ENCODE measurements at places on chromosomes 1 and 21.

GRCh38 chr1:109140392-109140791, 26.5 kb downstream of the ELAPOR1 start:
- DNase-seq = no peak

DNA sequence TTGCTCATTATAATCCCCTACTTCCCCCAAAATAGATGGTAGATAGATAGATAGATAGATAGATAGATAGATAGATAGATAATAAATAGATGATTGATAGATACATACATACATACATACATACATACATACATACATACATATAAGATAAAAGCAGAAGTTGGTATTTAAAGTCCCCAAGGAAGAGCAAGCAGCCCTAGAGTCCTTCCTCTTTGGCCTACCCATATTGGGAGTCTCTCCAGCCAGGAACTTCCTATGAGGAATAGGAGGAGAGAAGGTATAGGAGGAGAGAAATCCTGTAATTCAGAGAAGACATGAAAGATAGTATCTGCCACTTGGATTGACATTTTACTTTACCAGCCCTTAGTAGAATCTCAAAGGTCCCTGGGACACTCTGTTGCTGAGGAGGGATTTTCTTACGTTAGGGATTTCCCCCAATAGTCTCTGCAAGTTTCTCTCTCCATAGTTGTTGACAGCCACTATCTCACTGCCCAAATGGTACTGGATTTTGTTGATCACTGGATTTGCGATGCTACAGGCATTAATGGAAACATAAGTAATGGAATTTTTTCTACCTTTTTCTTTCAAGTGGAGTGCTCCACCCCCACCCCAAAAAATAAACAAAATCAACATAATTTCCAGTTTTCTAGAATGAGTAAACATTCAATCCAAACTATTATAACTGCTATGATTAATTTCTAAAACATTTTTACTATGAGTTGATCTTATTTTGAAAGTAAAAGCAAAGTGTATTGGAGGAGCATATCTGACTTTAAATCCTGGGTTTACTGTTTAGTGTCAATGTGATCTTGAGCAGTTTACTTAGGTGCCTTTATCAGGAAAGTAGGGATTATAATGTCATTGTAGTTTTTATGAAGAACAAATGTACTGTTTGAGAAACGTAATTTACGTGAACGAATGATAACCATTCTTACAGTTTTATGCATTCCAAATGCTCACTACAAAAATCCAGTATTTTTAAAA, 93.2 kb upstream of the TNFSF4 start:
- DNase-seq = no peak

DNA sequence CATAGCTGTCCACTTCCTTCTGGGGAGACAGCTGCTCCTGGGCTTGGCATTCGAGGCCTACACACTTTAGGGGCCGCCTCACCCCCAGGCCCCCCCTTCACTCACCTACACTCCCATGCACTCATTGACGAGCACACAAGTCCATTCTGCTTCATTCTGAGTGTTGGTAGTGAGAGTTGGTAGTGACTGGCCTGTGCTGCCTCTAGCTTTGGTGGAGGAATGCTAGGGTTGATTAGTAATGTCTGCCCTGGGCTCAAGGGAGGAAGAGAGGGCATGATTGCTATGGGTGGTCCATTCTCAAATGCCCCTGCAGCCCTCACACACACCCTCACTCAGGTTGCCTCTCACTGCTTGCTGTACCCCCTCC, 30.4 kb downstream of the TRIM11 start:
- no peak for DNase-seq

DNA sequence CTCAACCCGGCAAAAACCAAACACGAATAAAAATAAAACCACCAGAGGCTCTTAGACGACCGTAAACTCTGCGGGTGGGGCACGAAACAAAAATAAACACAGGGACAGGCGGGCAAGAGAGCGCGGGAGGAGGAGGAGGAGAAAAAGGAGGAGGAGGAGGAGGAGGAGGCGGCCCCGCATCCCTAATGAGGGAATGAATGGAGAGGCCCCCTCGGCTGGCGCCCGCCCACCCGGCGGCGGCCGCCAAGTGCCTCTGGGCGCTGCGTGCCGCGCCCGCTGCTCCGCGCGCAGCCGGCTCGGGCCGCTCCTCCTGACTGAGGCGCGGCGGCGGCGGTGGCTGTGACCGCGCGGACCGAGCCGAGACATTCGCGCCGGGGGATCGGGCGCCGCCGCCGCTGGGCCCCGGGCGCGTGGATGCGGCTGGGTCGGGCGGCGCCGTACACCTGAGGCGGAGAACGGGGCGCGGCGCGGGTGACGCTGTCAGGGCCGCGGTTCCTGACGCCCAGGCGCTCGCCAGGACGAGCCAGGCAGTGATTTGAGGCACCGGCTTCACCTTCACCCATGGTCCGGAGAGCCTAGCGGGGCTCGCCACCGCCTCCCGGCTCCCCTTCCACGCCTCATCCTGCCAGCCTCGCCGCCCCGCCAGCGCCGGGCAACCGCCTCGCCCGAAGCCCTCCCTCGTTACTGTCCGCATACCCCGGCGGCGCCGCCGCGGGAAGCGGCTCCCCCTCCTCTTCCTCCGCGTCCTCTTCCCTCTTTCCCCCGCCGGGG, at the start of gene MARK1:
MARK1 (plus strand) TSS at position 229 of the 771 bp plus-strand sequence. CDS start 687 bp downstream, outside the sequence.
- DNase-seq = peak; percentile 65

- DNase-seq = no peak
These were observed 11.6 kb upstream of the SLC27A3 start for GRCh38 chr1:153763365-153764225.

DNA sequence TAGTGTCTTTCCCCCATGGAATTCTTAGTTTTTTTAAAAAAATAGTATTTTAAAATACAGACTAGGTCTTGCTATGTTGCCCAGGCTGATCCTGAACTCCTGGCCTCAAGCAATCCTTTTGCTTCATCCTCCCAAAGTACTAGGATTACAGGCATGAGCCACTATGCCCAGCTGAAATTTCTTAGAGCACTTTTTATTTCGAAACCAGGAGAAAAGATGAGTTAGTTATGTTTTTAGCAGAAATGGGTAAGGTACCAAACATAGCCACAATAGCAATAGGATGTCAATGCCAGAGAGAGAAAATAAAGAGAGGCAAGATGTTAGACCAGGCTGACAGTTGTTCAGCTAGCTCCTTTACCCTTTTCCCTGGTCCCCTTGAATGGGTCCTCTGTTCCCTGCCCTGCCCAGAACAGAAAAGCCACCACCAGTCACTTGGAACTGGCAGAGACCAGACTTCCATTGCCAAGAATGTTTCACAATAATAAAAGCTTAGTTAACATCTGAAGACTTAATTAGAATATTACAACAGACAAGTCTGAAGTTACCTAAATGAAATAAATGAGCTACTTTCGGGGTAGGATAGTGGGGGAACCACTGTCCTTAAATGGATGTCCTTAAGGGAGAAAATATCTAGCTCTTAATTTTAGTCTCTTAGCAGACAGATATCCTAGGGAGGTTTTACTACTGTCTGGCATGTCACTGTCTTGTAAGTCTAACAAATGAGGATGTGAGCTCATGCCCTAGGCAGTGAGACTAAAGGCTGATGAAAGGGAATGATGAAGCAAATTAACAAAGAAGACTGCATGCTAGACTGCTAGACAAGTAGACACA, 54.3 kb downstream of the ABL2 start:
- no peak for DNase-seq

- peak; percentile 92 for DNase-seq
These were observed 17.6 kb downstream of the ESRRG start for GRCh38 chr1:216705676-216706075.

DNA sequence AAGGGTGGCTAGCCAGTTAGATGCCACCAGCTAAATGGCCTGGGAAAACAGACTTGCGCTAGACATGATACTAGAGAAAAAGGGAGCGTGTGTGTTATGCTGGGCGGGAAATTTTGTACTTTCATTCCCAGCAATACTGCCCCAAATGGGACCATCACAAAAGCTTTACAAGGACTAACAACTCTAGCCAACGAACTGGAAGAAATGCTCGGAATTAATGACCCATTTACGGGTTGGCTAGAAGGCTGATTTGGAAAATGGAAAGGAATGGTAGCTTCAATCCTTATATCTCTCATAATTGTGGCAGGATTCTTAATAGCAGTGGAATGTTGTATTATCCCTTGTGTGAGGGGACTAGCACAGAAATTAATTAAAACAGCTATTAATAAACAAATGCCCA, 27.9 kb upstream of the ZNF496 start:
- no peak for DNase-seq

DNA sequence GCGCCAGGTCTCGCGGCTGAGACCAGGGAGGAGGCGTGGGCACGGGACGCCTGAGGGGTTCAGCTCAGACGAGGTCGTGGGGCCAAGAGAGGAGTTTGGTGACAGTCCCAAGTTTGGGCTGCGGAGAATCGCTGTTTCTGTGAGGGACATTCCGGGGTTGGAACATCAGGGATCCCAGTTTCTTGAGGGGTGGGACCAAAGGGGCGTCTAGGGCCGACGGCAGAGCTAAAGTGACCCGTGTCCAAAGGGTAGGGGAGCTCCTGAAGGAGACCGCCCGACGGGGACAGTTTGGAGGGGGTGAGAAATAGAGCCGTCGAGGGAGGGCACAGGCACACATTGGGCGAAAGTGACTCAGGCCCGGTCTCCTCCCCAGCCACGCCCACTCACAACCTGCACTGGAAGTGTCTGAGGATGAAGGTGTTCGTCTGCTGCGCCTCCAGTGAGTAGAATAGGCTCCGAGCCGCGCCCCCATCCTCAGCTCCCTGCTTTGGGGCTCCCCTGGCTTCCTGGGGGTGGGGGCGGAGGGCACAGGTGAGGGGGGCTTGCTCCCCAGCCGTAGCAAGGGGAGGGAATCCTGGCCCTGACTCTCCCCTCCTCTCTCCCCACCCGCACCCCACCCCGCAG, 7.0 kb downstream of the EFNA3 start:
- DNase-seq = no peak

GRCh38 chr1:200845360-200845759, 27.4 kb upstream of the GPR25 start:
- no peak for DNase-seq

- DNase-seq = no peak
These were observed 45.1 kb downstream of the SLX9 start for GRCh38 chr21:44984792-44985440.

GRCh38 chr1:215923129-215923824, 356.2 kb downstream of the KCTD3 start:
- DNase-seq = no peak

- DNase-seq = peak; percentile 70
These were observed 34.7 kb downstream of the CDCA8 start for GRCh38 chr1:37726751-37727585.

DNA sequence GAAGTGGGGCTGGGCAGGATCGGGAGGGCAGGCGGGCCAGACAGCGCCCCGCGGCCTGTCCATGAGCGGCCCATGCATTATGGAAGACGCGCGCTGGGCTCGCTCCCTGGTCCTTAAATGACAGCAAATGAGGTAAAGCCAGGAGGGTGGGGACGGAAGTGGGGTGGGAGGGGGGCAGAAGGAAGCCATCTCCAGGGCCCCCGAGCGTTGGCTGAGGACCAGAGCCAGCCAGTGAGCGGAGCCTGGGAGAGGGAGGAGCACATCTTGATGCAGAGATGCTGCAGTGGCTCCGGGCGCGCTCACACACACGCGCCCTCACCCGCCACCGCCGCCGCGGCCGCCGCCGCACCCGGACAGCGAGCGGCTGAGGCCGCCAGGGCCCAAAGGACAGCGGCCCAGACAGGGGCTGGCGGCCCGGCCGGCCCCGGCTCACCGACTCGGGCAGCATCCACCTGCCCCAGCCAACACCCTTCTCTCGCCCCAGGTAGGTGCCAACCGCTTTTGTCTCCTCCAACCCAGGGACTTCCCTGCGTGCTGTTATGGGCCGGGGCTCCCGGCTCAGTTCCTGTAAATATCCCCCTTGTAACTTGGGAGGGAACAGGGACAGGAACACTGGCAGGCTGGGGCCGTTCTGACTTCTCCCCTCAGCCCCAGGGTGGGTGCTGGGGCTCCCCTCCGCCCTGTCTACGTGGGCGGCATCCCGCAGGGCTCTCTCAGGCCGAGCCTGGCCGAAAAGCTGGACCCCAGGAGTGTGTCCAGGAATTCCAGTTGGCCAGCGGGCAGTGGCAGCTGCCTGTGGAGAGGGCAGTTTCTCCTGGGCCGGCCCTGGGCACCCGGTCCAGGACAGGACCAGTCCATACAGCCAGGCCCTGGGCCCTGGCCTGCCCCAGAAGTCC, at the start of gene CNTN2:
CNTN2 (plus strand) TSS at position 302 of the 896 bp plus-strand sequence. CDS start 9,974 bp downstream, outside the sequence.
- peak; percentile 46 for DNase-seq

DNA sequence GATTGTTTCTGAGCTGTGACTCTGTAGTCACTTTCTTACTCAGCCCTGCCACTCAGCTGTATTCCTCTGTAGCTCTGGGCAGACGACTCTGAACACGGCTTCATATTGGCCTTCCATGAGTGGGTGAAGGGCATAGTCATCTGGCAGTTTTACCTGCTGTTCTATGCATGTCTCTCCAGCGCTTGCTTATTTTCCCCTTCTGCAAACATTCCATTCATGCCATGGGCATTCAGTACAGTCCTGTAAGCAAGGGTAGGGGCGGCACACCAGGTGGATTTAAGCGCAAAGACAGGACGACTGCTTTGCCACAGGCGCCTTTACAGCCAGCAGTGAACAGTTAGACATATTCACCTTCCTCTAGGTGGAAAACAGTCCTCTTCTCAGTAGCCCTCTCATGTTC, 4.4 kb upstream of the WDR26 start:
- no peak for DNase-seq

DNA sequence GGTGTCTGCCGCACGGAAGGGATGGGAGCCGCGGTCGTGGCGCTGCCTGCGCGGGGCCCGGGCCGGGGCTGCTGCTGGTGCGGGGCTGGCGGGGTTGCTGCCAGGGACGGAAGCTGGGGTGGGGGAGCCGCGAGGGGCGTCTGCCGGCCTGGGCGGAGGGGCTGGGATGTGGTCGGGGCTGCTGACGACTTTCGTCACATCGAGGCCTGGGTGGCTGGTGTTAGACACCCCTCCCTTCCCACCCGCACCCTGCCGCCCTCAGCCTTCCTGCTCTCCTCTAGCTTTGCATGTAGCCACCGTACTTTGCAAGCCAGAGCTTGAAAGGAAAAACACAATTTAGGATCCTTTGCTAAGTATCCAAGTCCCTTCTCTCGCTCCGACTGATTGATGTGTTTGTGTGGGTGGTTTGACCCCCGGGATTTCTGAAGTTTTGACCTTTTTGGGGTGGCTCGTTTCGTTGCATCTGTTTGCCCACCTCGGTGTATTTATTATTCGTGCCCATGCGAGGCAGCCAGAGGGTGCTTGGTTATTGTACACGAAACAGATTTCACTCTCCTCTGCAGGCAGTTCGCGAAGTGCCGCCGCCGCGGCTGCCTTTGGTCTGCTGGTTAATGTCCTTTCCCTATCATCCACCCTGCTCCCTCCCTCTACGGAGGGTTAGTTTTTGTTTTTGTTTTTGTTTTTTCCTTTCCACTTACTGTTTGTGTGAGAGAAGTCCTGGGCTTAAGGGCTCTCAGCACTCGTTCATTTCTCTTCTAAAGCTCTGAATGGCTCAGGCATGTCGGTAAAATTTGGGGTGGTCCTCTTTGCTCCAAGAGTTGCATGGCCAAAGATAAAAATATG, 868 bp downstream of the C1orf21 start:
- peak; percentile 62 for DNase-seq

GRCh38 chr1:174740249-174740968, 259.3 kb upstream of the CACYBP start:
- DNase-seq = no peak

Data from NCI-H524 (cell line).